ENCODE measurements at places on chromosomes 16 and 17.

- no peak for DNase-seq
These were observed 1.1 kb upstream of the CAPN15 start for GRCh38 chr16:526181-527014.

GRCh38 chr16:4679850-4680636 lies 13.3 kb upstream of the NUDT16L1 start:
- DNase-seq: peak; percentile 47

DNA sequence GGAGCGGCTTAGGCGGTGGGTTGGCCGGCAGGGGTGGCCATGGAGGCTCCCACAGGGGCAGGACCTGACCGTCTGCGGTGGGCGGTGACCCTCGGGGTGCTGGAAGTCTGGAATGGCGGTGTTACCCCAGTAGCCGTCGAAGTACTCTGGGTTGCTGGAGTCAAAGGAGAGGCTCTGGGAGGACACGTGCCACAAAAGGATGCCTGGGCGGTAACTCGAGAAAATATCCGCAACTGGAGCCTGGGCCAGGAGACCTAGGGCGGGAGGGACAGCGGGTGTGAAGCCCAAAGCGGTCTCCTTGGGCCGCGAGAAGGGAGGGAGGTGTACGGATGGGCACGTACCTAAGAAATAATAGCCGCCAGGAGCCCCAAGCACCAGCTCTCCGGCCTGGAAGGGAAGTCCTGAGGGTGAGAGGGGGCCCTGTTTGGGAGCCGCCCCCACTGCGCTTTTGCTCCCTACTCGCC lies 4.6 kb downstream of the ITGA2B start:
- DNase-seq: no peak

- DNase-seq: no peak
These were observed 38.1 kb downstream of the MRTFB start for GRCh38 chr16:14109077-14109775.

DNA sequence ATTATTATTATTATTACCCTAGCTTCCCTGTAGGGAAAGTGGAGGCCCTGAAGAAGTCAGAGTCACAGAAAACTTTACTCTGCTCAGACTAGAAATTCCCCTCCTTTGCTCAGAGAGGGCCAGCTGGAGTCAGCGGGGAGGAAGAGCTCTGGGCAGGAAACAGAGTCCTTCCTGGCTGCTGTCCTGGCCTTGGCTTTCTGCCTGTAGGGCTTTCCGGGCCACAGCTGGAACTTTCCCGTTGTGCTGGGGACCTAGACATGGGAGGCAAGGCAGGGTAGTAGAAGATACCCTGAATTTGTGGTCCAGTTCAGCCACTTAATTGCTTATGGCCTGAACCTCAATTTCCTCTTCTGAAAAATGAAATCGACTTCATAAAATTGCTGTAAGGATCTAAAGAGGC lies 14.0 kb upstream of the CCL2 start:
- DNase-seq: peak; percentile 74

DNA sequence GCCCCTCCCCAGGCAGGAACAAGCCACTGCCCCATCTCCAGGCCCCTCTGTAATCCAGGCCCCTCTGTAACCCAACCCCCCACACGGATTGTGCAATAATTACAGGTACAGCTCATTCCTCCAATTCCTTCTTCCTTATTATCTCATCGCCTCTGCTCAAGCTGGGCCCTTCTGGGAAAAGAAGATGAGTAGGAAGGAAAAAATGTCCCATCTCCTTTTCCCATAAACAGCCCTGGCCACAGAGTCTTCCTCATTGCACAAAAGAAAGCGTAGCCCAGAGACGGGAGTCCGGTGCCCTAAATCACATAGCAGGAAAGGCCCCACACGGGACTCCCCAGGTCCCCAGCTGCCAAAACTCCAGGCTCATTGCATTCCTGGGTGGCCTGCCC lies 3.6 kb upstream of the LITAFD start:
- DNase-seq: peak; percentile 21

GRCh38 chr16:15690296-15690695 lies 40.3 kb downstream of the NDE1 start:
- no peak for DNase-seq

DNA sequence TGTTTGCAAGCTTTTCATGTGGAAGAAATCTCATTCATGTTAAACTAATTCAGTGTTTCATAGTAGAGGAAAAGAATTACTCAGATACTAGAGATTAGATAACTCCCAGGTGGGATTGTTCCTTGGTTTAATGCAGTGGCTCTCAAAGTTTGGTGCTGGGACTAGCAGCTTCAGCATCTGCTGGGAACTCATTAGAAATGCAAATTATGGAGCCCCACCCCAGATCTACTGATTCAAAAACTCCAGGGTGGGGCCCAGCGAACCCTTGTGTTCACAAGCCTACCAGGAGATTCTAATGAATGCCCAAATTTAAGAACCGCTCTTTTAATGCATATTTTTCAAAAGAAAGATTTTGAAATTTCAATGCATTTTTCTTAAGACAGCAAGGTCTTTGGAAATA lies 253.4 kb upstream of the CNTNAP4 start:
- DNase-seq: no peak

All from left hindlimb (tissue), 1 donor.